Suprapubic skin (tissue), 4 donors: ENCODE measurements at places on chromosomes 6 and 20. TPM values are rescaled to one million over a fixed set of nuclear protein-coding genes. Genes with fewer than 3 reads are reported as not detected.

Gene SPATA2
- 8.8 TPM for total RNA-seq

Gene SIRPB2
- 3.9 TPM for total RNA-seq

GRCh38 chr6:35035481-35036030, 105.6 kb downstream of the TCP11 start:
- no peak for DNase-seq

Gene VSX1
- not detected for total RNA-seq

DNA sequence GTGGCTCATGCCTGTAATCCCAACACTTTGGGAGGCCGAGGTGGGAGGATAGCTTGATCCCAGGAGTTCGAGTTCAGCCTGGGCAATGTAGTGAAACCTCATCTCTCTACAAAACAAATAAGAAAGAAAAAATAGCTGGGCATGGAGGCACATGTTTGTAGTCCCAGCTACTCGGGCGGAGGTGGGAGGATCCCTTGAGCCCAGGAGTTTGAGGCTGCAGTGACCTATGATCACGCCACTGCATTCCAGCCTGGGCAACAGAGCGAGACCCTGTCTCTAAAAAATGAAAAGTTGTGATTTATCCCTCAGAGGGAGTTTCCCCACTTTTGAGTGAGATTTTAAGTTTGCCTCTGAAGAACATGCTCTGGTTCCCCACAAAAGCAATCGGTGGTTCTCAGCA, 17.4 kb upstream of the BMP7 start:
- DNase-seq = no peak

DNA sequence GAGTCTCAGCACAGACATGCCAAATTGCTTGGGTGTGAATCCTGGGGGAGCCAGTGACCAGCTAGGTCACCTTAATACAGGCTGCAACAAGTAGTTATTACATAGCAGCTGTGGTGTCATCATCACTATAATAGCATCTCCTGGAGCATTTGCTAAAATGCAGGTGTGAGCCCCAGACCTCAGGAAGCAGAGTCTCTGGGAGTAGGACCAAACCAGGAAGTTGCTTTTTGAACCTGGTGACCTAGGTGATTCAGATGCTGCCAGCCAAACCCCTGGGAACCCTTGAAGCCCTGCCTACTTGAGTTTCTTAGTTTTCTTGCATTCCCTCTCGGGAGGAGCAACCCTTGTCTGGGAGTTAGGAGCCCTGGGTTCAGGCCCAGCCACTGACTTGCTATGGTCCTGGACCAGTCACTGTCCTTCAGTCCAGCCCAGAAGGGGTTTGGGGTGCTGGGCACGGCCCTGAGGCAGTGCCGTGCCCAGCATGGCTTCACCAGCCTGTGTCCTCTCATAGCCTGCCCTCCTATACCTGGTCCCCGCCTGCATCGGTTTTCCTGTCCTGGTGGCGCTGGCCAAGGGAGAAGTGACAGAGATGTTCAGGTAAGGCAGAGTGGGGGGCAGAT, 39.3 kb upstream of the ID1 start:
- no peak for DNase-seq

Gene F13A1
- 11.6 TPM for total RNA-seq

- no peak for DNase-seq
Measured at GRCh38 chr20:44358776-44359175, 3.3 kb downstream of the HNF4A start.

DNA sequence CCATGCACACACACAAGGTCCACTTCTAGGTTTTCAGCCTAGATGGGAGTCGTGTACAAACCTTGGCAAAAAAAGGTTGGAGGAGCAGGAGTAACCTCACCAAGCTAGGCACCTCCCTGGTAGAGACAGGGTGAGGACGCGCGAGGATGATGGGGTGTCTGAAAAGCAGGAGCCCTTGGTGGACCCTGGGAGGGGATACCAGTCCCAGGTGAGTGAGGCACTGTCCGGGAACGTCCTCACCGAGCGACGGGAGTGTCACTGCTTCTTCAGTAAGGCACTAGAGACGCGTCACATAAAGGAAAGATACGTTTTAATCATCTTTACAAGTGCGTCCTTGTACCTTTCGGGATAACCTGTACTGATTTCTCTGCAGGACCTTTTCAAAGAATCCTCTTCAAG, 29.4 kb upstream of the ZBP1 start:
- no peak for DNase-seq

Gene ABHD16A
- 54.9 TPM for total RNA-seq

- no peak for DNase-seq
Measured at GRCh38 chr20:57448764-57449354, 57.7 kb downstream of the RBM38 start.

Gene FOXQ1
- total RNA-seq = 78.0 TPM

GRCh38 chr6:6986344-6986743, 121.4 kb upstream of the RREB1 start:
- DNase-seq = no peak

GRCh38 chr6:153941768-153942167, 97.3 kb upstream of the OPRM1 start:
- no peak for DNase-seq

DNA sequence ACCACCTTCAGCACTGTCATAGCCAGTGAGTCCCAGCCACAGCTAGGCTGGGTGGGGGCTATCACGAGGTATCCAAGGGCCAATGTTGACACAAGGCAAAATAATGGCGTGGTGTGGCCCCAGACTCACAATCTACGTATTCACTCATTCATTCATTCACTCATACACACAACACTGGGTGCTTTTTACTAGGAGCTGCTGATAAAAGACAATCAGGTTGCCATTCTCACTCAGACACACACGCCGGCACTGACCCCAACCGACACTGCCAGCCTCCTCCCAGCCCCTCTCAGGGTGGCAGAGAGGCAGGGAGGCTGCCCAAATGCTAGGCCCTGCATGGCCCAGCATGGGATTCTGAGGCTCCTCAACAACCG, 1.5 kb upstream of the C20orf144 start:
- DNase-seq = no peak

Gene FAXC
- 5.6 TPM for total RNA-seq

- DNase-seq = no peak
Measured at GRCh38 chr20:57777911-57778310, 68.1 kb upstream of the PMEPA1 start.

DNA sequence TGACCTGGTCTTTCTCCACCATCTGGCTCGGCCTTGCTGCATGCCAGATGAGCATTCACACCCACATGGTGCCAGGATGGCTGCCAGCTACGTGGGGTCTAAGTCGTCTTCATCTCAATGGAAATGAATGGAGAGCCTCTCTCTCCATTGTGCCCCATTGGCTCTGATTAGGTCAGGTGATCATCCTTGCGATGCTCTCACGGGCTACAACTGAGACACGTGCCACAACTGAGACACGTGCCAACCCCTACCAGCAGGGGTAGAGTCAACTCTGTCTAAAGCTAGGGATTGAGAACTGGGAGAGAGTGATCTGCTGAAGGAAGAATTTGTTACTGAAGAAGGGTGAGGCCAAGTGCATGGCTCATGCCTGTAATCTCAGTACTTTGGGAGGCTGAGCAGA, 67.3 kb upstream of the RALY start:
- DNase-seq = no peak

Gene SOBP
- total RNA-seq = 0.45 TPM

Gene ADGRF5
- 4.4 TPM for total RNA-seq

Gene VNN1
- 1.1 TPM for total RNA-seq

Gene FOXC1
- total RNA-seq = 14.5 TPM

Gene GRM1
- total RNA-seq = 0.48 TPM

Gene HCK
- 5.0 TPM for total RNA-seq

Gene KHDC1L
- total RNA-seq = not detected

- no peak for DNase-seq
Measured at GRCh38 chr6:15301179-15302006, 55.5 kb downstream of the JARID2 start.

Gene QKI
- total RNA-seq = 170 TPM

GRCh38 chr6:13402711-13403110, 74.4 kb upstream of the TBC1D7 start:
- no peak for DNase-seq

Gene IL20RA
- total RNA-seq = 64.4 TPM

DNA sequence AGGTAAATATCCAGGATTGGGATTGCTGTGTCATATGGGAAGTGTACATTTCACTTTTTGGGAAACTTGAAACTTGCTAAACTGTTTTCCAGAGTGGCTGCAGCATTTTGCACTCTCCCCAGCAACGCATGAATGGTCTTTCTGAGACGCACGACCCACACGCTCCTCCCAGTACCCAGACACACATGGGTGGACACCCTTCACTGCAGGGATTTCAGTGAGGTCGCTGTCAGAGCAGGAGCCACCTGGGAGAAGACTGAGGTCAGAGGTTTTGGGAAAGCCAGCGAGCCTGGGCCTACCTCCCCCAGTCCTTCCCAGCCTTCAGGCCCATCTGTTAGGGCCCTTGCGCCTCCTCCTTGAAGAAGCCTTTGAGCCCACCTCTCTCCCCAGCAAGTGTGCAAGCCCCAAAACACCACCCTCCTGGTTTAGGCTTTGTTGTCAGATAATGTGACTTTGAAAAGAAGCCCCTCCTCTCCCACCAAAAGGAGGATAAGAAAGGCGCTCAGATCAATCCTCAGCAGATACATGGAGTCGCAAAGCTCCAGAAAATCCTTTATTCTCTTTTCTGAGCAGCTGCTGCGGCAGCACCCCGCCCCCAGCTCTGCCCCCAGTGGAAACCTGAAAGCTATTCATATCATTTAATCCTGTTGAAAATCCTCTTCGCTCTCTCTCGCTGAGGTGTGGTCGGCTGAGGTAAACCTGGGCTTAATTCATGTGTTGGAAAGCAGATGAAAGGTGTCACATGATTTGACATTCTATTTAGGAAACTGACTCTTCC, 12.7 kb upstream of the JAG1 start:
- no peak for DNase-seq

Gene UBD
- not detected for total RNA-seq

DNA sequence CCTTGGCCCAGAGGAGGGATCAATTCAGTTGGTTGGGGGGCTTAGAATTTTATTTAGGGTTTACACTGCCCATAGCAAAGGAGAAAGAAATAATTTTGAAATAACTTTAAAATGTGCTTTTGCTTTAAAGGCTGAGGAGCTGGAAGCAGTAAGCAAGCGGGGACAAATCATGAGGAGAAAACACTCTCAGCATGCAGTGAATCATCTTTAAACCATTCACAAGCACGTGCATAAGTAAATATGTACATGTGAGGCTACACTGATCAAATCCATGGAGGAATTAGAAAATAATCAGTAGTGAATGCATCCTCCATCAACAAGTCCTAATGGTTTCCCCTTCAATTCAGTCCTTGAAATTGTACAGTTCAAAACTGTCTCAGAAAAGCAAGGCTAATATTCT, 181.0 kb downstream of the MTFR2 start:
- no peak for DNase-seq

DNA sequence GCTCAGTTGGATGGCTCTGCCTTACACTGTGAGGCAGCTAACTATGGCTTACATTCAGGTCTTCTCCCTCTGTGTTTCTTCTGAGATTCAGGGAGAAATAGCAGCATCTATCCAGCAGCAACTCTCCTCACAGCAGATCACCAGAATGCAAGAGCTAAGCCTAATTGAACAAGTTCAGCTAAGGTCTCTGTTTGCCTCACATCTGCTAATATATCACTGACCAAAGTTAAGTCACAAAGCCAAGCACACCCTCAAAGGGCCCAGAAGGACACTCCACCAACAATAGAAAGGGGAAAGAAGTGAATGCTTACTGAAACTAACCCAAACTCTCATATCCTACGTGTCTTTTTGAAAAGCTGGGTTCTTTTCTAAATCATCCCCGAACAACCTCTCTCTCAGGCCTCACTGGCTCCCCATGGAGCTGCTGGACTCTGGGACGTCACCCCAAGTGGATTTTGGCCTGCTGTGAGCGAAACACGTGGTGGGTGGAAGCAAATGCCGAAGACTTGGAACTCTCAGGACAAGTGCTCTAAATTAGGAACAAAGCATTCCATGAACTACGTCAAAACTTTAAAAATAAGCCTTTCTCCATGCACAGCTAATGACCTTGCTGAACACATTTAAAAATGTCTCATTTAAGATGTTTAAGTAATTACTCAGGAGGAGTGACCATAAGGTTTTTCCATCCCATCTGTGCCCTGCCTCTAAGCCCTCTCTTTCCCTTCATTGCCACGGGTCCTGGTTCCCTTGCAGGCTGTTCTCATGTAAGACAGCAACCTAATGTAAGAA, 167.5 kb upstream of the PLCB4 start:
- no peak for DNase-seq

Gene ACSS1
- 29.0 TPM for total RNA-seq

DNA sequence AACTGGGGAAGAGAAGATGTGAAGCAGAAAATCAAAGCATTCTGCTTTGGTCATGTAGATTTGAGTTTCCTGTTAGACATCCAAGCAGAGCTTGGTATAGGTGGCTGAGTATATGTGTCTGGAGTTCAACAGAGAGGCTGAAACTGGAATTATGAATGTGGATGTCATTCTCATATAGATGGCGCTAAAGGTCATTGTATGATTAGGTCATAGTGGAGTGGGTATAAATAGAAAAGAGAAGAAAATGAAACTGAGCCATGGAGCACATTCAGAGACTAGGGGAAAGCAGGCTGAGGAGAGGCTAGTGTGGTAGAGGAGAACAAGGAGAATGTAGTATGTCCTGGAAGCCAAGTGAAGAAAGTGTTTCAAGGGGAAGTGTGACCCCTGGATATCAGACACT, 295.6 kb upstream of the PLN start:
- no peak for DNase-seq

GRCh38 chr20:57772349-57772964, 62.6 kb upstream of the PMEPA1 start:
- DNase-seq = peak; percentile 46

DNA sequence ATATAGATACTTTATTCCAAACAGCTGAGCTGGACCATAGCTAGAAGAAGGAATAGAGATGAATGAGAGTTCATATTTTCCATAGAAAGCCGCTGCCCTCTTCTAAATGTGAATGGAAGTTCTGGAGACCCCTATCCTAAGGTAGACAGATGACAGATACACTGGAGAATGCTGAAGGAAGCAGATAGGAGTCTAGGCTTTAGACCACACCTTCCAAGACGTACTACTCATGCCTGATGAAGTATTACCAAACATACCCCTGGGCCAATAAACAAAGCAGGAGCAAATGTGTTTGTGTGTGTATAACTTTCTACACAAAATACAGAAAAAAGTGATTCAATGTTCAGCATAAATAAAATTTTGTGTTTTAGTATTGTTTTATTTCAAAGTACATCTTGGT, 9.1 kb upstream of the SLC17A2 start:
- DNase-seq = no peak

DNA sequence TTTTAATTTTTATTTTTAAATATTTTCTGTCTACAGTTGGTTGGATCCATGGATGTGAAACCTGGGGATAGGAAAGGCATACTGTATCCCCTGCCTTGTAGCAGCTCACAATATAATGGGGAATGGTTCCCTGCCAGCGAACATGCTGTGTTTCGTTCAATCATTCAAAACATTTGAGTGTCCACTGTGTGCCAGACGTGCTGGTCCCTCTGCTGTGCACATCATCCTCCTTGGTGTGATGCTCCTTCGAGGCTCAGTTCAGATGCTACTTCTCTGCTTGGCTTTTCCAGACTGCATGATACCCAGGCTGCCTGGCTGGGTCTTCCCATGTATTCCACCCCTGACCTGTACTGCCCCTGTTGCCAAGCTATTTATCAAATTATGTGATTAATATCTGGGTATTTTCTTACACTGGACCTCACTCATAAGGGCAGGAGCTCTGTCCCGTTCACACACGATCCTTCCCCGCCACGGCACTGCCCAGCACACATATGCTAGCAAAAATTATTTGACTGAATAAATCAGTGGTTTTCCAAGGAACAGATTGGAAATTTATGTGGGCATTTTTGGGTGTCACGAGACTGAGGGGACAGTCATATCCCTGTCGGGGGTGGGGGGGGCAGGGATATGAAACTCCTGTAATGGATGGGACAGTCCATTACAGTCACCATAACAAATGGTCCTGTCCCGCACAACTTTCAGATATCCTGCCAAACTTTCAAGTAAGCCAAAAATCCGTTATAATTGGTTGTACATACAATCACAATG, 4.9 kb downstream of the SDCBP2 start:
- peak; percentile 53 for DNase-seq

Gene MYT1
- not detected for total RNA-seq

Gene NOL7
- total RNA-seq = 42.8 TPM
